CD4-positive, alpha-beta T cell treated with Interleukin-15 for 1 hour (primary cell): ENCODE measurements at places on chromosomes 6 and 20.

- no peak for DNase-seq
These were observed 37.1 kb downstream of the SLC16A10 start for GRCh38 chr6:111124406-111124805.

- DNase-seq, result no peak
These were observed 8.9 kb upstream of the DDR1 start for GRCh38 chr6:30875244-30876038.

- DNase-seq, result no peak
These were observed 657.7 kb downstream of the PHF3 start for GRCh38 chr6:64293298-64293697.

DNA sequence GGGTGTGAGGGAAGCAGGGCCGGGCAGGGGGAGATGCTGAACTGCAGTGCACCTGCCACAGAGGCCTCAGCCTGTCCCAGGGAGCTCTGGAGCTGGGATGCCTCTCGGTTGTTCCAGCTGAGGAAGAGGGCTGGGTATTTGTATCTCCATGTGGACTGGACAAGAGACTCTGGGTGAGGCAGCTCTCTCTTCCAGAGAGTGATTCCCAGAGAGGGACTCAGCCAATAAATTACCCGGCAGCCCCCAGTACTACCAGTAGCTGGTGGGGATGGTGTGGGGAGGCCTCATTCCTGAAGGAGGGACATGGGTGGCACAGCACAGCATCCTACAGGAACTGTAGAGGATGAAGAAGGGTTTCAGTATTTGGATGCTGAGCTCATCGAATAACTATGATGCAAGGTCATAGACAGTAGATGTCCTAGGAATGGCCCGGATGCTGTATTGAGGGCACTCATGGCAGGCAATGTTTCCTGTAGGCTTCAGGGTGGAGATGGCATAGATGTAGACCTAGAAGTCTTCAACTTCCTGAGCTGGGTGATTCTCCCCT is 1.4 kb downstream of the FGD2 start:
- DNase-seq, result no peak

- DNase-seq, result no peak
These were observed 56.1 kb downstream of the VSTM2L start for GRCh38 chr20:37958856-37959520.

DNA sequence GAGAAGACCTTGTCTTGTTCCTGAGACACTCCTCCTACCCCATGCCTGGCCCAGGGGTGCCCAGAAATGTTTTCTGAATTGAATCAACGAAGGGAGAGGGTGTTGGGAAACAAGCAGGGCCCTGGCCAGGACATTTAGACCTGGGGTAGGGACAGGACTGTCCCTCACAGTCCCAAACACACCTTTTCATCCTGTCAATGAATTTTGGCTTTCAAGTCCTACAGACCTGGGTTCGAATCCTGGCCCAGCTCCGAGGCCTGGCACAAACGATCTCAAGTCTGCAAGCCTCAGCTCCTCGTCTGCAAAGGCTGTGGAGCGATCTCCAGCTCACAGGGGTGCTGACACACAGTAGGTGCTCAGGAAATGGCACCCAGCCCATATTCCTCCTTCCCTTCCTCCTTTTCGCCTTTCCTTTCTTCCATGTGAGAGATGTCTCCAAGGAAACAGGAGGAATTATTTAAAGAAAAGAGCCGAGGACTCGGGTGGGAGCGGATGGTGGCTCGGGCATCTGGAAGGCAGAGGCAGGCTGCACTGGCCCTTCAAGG is 7.3 kb upstream of the DLGAP4 start:
- no peak for DNase-seq

DNA sequence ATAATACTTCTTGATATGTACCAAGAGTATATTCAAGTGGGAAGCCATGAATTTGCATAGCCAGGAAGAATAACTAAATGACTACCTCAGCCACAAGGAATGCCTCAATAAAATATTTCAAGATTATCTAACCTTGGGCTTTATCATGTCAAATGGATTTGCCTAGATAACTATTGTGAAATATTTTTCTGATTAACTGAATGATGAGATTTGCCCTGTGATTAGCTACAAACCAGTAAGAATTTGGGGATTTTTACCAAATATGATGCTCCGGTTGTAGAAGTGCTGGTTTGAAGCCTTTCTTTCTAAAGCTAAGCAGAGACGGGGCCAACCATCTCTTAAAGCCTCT is 125.6 kb upstream of the LAMP5 start:
- DNase-seq, result no peak

GRCh38 chr6:89966228-89966544 is 71.9 kb downstream of the GJA10 start:
- no peak for DNase-seq

DNA sequence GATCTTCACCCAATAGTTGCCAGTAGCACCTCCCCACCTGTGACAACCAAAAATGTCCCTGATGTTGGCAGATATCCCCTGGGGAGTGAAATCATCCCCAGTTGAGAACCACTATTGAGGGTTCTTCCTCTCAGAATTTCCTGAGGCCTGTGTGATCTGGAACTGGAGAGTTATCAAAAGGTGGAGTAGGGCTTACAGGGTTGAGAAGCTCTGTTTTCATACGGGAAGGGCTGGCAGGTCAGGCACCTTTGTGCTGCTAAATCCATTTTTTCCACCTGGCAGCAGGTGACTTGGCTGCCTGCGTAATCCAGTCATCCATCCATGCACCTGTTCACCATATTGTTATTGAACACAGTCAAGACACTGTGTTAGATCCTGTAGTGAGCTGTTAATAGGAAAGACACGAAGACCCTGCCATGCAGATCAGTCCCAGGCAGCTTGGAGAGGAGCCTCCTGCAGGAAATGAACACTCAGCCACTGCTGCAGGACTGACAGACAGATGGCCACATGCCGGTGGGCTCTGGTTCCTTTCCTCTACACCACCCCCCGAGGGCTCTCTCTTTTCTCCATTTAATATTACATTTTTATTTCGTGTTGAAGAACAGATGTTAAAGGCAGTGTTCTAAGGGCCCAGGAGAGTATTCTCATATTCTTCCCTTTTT is 5.4 kb downstream of the DUSP22 start:
- DNase-seq, result no peak

GRCh38 chr6:21386744-21387143 is 206.8 kb upstream of the SOX4 start:
- DNase-seq, result no peak

DNA sequence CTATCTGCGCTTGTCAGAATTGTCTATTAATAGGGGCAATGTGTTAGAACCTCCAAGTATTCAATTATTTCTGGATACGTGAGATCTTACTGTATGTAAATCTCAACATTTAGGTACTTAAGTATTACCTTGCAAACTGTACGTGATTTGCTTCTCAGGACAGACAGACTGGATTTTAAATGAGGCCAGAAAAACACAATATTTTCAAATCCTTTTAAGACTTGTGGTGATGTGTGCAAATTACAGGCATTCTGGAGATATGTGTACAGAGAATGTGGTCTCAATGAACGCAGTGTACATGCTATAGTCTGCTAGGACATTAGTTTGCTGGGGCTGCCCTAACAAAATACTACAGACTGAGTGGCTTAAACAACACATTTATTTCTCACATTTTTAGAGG is 16.9 kb downstream of the CCR6 start:
- no peak for DNase-seq

- DNase-seq, result no peak
These were observed 67.0 kb downstream of the THBS2 start for GRCh38 chr6:169186496-169187169.

DNA sequence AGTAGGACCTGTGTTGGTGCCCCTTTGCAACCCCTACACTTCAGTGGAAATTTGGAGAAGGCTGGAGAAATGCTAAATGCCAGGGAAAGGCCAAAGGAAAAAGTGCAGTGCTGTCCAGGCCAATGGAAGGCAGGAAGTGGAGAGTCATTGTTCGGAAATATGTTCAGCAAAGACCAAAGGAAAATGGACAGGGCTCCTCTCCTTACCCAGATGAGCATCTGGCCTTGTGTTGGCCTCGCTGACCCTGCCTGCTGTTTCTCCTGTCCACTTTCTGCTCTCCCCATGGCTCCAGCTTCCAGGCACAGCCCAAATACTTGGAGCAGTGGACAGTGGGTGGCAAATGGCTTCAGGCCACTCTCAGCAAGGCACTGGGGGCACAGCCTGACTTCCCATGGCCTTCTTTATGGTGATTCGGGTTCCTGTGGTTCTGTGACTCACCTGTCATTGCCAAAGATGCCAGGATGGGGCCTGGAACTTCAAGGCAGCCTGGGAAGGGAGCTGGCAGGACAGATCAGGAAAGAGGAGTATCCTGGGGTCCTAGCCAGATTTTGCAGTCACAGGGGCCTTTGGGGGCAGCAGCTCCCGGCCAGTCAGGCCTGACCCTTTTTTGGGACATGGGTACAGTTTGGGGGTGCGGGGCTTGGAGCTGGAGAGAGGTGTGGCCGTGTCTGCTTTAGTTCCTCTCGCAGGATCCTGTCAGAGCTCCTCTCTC is 190.9 kb upstream of the SLC24A3 start:
- DNase-seq, result no peak

DNA sequence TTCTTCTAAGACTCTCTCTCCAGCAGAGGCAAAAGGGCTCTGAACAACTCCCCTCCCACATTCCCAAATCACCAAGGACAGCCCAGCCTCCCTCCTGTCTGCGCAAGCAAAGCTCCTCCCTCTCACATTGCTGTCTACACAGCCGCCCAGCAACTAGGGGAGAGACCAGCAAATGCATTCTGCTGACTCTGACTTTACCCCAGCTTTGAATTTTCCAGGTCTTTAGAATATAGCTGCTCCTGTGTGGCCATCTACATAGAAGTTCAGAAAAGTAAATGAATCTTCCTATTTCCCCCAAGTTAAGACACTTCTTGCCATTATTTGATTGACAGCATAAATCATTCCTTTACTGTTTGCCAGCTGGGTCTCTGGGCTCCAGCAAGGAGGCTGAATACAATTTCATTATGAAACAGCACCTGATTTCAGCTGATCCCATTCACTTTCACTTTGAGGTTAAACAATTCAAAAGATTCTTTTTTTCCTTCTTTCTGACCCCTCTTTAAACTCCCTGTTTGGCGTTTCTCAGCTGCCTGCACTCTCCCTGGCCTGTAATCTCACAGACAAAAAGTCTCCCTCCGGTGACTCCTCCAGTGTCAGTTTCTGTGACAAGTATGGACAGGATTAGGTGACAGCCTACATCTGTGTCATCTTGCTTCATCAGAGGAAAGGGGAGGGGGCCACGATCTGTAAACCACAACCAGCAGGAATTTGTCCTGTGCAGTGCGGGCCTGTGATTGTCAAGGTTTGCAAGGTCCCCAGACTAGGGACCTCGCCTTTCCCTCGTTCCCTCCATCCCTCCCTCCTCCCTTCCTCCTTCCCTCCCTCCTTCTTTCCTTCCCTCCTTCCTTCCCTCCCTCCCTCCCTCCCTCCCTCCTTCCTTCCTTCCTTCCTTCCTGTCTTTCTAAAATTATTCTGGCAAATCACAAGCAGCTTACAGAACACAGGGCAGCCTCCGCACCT is 205.6 kb upstream of the RIN2 start:
- DNase-seq, result no peak

DNA sequence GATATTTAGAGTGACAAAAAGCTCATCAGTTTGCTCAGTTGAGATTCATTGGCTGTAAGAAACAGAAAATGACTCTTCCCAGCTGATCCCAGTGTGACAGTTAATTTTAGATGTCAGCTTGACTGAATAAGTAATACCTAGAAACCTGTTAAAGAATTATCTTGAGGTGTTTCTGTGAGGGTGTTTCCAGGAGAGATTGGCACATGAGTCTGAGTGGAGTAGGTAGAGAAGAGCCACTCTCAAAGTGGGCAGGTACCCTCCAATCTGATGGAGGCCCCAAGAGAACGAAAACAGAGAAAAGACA is 200.8 kb upstream of the BTBD3 start:
- DNase-seq, result no peak

DNA sequence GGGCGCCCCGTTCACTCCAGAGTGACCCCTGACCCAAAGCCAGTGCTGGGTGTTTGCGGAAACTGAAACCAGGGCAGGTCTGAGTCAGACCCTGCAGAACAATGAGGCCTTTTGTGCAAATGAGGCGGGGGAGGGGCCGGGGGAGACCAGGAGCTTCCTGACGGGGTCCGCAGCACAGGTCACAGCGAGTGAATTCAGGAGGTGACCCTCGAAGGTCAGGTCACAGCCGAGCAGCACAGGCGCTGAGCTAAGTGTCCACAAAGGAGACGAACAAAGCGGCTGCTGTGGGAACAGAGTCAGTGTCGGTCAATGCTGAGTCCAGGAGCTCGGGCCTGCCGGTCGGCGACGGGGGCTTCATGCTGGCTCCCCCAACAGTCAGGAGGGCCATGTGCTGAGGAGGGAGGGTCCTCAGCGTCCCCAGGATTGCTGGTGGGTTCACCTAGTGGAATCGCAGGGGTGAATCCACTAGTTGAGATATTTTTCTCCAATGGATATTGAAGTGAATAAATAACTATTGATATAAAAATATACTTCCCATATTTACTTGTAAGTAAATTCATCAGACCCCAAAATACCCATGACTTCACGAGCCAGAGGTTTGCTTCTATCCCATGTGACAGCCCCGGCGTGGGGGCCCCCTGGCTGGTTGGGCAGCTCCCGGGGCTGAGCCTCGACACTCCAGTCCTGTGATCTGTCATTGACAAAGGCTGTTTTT is 188.4 kb upstream of the SULF2 start:
- no peak for DNase-seq

GRCh38 chr20:1490643-1491195 is 501 bp downstream of the SIRPB2 start:
- DNase-seq, result no peak

- no peak for DNase-seq
These were observed 5.8 kb downstream of the STX7 start for GRCh38 chr6:132506869-132507808.

GRCh38 chr6:5659467-5659866 is 347.3 kb downstream of the NRN1 start:
- no peak for DNase-seq

- no peak for DNase-seq
These were observed 49.6 kb upstream of the PTPRK start for GRCh38 chr6:128569732-128570679.

DNA sequence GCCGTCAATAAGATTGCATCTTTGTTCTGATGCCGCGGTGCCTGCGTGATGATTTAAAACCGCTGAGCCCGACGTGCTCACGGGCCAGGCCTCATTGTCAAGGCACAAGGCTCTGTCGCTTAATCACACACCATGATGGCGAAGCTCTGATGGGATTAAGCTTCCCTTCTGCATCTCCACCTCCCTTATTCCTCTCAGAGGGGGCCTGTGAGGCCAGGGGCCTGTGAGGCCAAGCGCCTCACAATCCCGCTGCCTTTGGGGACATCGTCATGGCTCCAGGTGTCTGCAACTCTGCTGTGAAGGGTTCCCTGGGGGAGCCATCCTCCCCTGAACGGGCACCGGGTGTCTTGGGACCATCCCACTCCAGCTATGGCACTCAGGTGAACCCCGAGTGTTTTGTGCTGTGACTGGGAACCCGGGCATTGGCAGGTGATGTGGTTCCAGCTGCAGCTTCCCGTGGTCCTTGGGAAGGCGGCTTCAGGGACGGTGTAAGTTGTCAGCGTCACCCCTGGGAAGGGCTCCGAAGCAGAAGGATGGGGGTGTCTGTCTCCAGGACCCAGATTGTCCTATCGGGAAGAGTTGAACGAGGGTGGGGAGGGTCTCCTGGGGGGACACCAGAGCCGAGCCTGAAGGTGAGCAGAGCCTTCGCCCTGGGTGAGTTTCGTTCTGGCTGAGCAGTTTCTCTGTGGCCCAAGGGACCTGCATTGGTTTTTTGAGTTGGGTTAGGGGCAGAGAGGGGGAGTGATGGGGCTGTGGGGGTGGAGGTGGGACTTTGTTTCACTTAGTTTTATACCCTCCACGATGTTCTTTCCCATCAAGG is 18.0 kb upstream of the BHLHE23 start:
- no peak for DNase-seq
